ENCODE measurements at places on chromosomes 16 and 17.

DNA sequence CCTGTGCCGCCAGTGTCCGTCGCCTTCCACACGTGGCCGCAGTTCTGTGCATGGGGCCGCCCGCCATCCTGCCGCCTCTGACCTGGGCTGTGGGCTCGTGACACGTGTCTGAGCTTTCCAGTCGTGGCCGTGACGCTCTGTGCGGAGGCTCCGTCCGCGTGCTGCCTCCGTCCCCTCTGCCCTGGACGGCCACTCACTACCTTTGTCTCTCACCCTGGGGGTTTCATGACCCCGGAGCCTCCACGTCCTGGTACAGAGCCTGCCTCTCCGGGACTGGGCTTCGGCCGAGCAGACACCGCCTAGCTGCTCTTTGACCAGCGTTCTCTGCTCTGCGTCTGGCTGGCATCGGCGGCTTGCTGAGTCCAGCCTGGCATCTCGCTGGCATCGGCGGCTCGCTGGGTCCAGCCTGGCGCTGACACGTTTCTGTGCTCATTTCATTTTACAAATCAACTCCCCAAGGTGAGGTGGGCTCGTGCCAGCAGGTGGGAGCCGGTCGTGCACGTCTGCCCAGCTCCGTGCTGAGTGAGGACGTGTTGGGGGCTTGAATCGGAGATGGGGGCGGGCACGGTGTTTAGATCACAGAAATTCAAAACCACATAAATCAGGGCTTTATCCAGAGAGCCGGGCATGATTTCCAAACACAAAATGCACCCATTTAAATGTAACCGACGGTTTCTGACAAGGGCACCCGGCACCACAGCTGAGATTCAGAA is 44.3 kb upstream of the GNG13 start:
- no peak for DNase-seq

GRCh38 chr17:69434164-69434579 is 19.7 kb downstream of the MAP2K6 start:
- DNase-seq, result peak; percentile 71

- no peak for DNase-seq
Measured at GRCh38 chr17:57501016-57501415, 244.1 kb downstream of the CCDC182 start.

GRCh38 chr16:76309639-76310335 is 32.6 kb downstream of the CNTNAP4 start:
- no peak for DNase-seq

DNA sequence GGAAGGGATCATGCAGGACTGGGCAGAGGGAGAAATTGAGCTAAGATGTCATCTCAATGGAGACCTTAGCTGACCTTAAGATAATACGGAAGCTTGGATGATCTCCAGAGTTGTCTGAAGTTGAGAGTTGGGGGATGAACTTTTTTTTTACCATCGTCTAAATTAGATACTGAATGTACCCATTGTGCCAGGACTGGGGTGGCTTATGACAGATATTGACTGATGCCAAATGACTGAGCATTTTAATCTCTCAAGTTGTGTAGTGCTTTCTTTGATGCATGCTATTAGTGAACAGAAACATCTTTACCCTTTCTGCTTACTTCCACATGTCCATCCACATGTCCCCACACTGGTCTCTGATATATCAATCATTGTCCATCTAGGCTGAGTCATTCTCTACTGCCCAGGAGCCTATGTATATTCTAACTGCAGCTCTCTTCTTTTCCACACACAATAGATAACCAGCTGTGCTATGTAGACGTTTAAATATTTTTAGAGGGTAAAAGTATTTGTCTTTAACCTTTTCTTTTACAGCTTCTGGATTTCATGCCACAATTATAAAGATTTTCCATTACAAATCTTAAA is 60.2 kb upstream of the ZKSCAN2 start:
- DNase-seq, result no peak

- DNase-seq, result no peak
Measured at GRCh38 chr16:72425571-72426341, 253.8 kb upstream of the PMFBP1 start.

- DNase-seq, result no peak
Measured at GRCh38 chr16:67548265-67549126, 13.8 kb upstream of the CTCF start.

GRCh38 chr16:8740775-8741355 is 56.6 kb downstream of the TMEM186 start:
- peak; percentile 26 for DNase-seq

DNA sequence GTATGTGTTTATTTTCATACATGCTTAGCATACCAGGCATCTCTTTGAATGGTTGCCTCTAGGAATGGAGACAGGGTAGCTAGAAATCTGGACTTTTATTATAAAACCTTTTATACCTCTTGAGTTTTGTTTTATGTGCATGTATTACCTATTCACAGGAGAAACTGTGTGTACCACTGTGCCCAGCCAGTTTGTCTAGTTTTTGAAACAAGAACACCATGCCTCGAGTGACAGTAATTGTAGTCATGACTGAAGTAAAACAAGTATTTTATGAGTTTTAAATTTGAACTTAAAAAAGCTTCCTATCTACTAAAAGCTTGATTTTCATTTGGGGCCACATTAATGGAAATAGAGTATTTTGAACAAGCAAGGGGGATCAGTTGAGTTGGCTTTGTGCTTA is 57.4 kb downstream of the SNTB2 start:
- no peak for DNase-seq

- DNase-seq, result no peak
Measured at GRCh38 chr16:15973421-15973820, 24.0 kb downstream of the ABCC1 start.

DNA sequence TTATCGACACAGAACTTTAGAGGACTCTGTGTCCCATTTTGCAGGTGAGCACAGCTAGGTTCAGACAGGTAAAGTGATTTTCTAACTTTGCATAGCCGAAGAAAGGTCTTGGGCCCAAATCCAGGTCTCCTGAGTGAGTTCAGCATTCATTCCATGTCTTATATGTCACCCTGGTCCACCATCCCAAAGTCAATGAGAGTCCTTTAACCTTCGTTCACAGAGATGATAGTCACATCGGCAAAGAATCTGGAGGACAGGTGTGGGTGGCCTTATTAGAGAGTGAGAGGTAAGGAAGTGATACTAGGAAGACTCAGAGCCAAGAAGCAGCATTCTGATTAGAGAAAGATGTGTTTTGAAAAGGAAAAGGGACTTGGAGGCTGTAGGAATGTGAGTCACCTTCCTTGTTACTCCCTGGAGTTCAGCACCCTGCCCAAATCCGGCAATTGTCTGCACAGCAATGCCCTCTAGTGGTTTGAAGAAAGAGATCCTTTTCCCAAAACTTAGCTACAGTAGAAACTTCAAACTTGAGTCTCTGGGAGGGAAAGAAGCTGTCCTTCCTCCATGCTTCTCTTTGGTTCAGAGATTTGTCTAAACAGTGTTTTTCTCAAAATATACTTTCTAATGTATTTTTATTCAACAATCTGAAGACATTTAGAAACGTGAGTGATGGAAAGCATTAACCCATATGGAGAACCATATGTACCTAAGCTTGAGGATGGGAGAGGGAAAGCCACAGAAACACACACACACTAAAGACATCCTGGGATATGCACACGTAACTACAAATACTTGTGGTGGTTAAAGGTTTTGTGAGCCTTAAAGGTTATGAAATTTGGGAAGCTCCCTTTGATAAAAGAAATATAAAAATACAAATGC is 96.4 kb upstream of the SHISA6 start:
- DNase-seq, result no peak

- DNase-seq, result peak; percentile 33
Measured at GRCh38 chr17:19370493-19370960, 7.8 kb upstream of the MAPK7 start.

GRCh38 chr16:54847207-54847606 is 83.5 kb upstream of the IRX5 start:
- DNase-seq, result peak; percentile 81

DNA sequence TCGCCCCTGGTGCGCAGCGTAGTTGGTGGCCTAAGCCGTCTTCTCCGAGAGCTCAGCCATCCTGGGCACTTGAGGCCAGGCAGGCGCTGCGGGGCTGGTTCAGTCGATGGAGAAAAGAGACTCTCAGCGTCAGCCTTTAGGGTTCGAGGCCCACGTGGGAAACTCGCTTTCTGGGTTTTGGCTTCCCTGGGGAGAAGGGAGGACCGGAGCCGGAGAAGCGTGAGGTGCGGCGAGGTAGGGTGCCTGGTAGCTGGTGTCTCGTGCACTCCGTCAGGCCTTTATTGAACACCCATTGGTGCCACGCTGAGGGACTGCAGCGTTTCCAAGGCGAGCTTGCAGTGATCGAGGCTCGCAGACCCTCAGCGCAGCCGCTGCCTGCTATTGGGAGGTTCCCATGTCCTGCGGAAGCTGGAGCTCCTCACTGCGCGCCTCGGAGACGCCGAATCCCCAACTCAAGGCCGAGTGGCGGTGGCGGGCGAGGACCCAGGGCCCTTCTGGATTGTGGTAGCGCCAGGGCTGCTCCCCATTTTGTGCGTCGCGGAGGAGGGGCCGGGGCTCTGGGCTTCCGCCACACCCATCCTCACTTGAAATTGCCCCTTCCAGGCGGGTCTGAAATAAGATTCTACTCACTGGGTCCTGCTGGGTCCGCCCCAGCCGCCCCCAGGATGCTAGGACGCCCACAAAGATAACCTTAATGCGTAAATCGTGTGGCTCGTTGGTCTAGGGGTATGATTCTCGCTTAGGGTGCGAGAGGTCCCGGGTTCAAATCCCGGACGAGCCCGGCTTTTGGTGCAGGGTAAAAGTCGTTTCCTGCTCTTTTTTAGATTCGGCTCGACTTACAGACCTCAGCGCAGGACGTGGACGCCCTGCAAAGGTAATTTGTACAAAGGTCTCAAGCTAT is 1.2 kb downstream of the OR1F1 start:
- no peak for DNase-seq

Measured in DMS153 (cell line).